ENCODE measurements at places on chromosomes 1 and 21.

DNA sequence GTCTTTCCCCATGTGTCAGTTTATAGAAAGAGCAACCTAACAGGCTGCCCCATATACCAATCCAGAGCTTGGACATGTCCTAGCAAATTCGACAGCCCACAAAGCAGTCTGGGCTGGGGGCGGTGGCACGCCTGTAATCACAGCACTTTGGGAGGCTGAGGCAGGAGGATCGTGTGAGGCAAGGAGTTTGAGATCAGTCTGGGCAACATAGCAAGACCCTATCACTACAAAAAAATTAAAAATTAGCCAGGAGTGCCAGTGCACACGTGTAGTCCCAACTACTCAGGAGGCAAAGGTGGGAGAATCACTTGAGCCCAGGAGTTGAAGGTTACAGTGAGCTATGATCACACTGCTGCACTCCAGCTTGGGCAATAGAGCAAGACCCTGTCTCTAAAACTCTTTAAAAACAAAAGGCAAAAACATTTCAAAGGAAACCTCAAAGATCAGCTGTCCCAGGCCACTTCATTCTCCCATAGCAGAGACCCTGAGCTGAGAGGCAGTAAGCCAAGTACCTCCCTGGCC lies 54.4 kb downstream of the SETD4 start:
- DNase-seq = no peak

DNA sequence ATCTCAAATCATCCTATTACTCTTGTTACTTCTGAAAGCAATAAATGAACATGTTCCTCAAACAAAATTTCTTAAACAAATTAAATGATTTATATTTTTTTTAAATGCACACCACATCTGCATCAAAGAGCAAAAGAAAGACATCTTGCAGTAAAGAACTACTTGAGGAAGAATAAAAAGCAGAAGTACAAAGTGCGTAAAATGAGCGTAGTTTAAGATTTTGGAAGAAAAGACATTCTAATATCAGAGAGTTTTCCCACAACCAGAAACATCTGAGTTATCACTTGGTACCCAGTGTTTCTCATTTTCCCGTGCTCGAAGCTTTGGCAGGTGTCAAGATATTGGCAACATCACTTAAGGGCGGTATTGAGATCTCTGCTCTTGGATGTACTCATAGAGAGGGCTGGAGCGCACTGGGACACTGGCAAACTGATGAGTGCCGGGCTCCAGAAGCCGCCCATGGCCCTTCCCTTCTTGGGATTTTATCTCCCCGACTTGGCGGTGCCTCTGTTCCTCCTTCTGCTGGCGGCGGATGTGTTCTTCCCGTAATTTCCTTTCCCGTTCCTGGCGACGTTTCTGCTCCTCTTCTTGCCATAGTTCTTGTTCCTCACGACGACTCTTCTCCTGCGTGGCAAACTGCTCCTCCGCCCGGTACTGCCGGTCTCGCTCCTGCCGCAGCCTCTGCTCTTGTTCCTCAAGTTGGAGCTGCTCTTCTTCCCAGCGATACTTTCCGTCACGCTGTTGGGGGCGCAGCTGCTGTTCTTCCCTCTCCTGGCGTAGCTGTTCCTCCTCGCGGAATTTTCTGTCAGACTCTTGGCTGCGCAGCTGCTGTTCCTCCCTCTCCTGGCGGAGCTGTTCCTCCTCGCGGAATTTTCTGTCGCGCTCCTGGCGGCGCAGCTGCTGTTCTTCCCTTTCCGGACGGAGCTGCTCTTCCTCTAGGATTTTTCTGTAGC lies 7.9 kb downstream of the TCHH start:
- no peak for DNase-seq

- DNase-seq = no peak
Measured at GRCh38 chr1:215256936-215257679, 174.6 kb downstream of the KCNK2 start.

DNA sequence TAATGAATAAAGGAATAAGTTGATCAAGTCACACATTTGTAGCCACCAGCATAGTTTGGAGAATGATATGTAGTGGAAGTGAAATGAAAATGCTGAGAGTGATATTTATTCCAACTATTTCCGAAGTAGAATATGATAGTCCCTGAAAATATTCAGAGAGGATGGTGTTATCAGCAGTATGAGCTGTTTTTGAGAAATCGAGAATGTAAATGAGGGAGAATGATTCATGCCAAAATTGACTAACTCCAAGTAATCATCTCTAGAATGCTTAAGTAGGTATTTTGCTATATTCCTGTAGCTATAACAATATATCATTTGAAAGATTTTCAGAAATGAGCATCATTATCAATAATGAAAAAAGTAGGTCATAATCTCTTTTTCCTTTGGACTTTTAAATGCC lies 178.9 kb downstream of the PDE4B start:
- DNase-seq = no peak

GRCh38 chr1:162548170-162548569 lies 13.4 kb upstream of the UAP1 start:
- no peak for DNase-seq

GRCh38 chr1:66332548-66332901 lies 201.4 kb upstream of the SGIP1 start:
- DNase-seq = no peak

- no peak for DNase-seq
Measured at GRCh38 chr1:29677028-29678024, 441.0 kb downstream of the PTPRU start.

GRCh38 chr1:1082239-1082775 lies 8.2 kb upstream of the RNF223 start:
- no peak for DNase-seq

DNA sequence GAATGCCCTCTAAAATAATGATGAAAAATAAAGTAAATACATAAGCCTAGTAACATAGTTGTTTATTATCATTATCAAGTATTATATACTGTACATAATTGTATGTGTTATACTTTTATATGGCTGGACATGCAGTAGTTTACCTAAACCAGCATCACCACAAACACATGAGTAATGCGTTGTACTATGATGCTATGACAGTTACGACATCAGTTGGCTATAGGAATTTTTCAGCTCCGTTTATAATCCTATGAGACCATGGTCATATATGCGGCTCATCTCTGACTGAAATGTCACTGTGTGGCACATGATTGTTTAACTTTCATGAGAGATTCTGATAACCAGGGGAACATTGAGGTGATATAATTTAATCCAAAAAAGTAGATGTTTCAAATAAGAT lies 352.1 kb downstream of the ST6GALNAC3 start:
- DNase-seq = no peak

DNA sequence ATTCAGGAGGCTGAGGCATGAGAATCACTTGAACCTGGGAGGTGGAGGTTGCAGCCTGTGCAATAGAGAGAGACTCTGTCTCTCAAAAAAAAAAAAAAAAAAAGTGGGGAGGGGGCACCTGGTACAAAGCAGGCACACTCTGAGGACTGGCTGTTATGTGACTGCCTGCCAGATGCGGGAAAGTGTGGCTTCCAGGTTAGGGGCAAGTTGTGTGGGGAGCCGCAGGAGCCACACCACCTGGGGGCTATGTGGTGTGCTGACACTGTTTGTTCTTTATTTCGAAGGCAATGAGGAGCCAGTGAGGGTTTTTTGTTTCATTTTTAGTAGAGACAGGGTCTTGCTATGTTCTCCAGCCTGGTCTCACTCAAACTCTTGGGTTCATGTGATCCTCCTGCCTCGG lies 5.7 kb downstream of the THEMIS2 start:
- no peak for DNase-seq

GRCh38 chr1:237187842-237188241 lies 145.9 kb downstream of the RYR2 start:
- DNase-seq = no peak

- DNase-seq = no peak
Measured at GRCh38 chr1:5910666-5911065, 81.6 kb downstream of the NPHP4 start.

DNA sequence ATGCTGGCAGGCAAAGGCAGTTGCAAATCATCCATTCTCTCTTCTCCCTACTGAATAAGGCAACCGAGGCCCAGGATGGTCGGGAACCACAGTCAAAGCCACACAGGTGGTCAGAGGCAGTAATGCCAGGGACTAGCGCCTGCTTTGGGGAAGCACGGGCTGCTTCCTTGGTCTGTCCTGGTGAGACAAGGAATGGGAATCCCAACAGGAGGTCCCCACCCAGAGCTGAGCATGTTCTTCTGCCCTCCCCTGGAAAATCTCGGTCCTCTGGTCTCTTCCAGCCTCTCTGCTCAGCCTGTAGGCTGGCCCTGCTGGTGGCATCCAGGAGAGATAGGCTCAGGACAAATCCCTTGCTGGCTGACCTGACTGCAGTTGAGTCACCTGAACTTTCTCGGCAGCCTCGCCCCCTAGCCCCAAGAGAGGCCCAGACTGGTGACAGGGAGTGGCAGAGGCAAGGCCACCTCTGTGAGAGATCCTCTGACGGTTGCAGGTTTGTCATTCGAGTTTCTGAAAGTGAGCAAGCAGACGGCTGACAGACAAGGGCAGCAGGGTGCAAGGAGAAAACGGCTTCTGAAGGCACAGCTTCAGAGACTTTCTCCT lies 5.8 kb downstream of the OLIG1 start:
- no peak for DNase-seq

DNA sequence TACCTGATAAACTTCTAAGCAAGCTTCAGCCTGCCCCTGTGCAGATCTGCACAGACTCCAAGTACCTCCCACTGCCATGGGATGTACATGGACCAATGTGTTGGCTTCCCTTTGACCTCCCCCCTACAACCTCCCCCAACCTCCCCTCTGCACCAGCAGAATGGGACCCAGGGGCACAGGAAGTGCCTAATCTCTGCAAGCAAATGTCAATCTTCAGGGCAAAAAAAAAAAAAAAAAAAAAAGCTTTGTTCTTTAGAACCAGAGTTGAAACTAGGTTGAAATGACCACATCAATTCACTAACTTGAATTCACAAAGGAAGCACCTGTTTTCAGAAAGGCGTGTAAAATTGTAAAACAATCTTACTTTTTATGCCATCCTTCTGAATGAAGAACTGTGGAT lies 53.9 kb upstream of the TIAM1 start:
- DNase-seq = no peak

- no peak for DNase-seq
Measured at GRCh38 chr1:8764293-8764937, 53.0 kb downstream of the RERE start.

- no peak for DNase-seq
Measured at GRCh38 chr21:28781602-28782276, 210.9 kb downstream of the LTN1 start.

DNA sequence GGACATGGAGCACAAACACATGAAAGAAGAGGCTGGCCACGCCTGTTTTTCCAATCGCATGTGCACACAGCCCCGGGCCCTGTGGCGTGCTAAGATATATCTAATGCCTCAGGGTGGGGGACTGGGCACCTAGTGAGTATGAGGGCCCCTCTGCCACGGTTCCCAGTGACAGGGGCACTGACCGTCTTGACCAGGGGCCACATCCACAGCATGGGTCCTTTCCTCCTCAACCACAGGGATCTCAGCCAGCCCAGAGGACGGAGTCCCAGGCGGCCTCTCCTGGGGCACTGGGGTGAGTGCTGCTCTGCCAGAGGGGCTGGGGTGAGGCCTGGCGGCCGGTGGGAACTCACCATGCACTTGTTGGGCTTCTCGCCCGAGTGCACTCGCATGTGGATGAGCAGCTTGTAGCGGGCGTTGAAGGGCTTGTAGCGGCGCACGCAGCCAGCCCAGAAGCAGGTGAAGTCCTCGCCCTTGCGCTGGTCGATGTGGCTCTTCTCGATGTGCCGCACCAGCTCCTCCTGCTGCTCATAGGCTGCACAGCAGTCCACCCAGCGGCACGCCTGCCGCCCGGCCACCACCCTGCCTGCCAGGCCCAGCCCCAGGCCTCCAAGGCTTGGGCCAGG lies 134.7 kb downstream of the DMRTB1 start:
- no peak for DNase-seq

DNA sequence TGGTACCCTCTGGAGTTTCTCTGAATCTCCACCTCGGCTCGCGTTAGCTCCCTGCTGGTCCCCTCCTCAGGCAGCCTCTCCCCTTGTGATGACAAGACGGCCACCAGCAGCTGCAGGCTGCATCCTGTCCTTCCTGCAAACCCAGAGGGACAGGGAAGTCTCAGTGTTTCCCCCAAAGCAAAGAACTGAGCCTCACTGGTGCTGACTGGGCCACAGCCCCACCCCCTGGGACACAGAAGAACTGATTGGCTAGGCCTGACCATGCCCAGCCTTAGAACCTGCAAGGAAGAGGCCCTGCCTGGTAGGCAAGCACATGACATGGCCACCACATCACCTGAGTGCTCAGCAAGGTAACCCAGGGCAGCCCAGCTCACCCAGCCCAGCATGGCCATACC lies 34.6 kb downstream of the TMEM51 start:
- DNase-seq = no peak

- no peak for DNase-seq
Measured at GRCh38 chr1:246907472-246907871, 24.3 kb downstream of the AHCTF1 start.

- no peak for DNase-seq
Measured at GRCh38 chr1:93596329-93597089, 85.1 kb downstream of the BCAR3 start.

DNA sequence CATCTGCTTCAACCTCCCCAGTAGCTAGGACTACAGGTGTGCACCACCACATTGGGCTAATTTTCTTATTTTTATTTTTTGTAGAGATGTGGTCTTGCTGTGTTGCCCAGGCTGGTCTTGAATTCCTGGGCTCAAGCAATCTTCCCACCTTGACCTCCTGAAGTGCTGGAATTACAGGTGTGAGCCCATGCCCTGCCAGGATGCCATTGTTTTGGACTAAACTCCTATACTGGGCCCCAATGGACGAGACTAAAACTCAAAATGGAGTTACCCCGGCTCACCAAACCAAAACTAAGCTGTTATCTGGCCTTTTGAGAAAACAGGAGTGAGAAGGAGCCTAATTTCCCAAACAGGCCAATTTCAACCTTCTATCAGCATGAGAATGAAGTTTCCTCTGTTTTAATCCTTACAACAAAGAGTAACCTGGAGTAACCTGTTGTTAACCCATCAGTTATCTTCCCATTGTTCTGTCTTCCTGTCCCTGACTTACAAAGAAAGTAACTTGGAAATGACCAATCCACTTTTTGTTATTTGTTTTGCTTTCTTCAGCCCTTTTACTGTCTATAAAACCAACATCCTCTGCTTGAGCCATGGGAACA lies 29.6 kb downstream of the DMRTA2 start:
- DNase-seq = no peak

GRCh38 chr1:25620701-25621350 lies 4.2 kb downstream of the MAN1C1 start:
- no peak for DNase-seq

DNA sequence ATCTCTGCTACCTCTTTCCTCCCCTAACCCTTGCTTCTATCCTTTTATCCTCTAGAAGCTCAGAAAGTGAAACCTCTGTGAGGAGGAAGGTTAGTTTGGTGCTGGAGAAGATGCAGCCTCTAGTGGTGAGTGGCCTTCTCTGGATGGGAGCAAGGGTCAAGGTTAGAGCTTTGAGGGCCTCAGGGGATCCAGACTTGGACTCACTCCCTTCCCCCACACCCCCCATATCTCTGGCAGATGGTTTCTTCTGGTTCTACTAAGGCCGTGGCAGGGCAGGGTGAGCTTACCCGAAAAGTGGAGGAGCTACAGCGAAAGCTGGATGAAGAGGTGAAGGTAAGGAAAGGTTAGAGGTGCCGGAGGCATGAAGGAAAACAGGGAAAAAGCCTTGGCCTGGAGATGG lies 9.2 kb downstream of the CGN start:
- DNase-seq = no peak

GRCh38 chr1:207883660-207884250 lies 27.2 kb downstream of the CD34 start:
- no peak for DNase-seq
